ENCODE measurements at places on chromosomes 7 and 10. TPM values are rescaled to one million over a fixed set of nuclear protein-coding genes. Genes with fewer than 3 reads are reported as not detected.

CCDC172 gene
- not detected for total RNA-seq

CPXM2 gene
- not detected for total RNA-seq

MYL10 gene
- total RNA-seq, result not detected

GRM3 gene
- not detected for total RNA-seq

KLF14 gene
- total RNA-seq, result not detected

IFIT1B gene
- total RNA-seq, result not detected

EMX2 gene
- not detected for total RNA-seq

SEC24C gene
- 85.5 TPM for total RNA-seq

DLX6 gene
- total RNA-seq, result not detected

GRCh38 chr10:5812283-5813090 lies 747 bp downstream of the GDI2 start:
- peak; percentile 29 for DNase-seq

GRCh38 chr10:117596706-117597105 lies 54.2 kb downstream of the EMX2 start:
- no peak for DNase-seq

DNA sequence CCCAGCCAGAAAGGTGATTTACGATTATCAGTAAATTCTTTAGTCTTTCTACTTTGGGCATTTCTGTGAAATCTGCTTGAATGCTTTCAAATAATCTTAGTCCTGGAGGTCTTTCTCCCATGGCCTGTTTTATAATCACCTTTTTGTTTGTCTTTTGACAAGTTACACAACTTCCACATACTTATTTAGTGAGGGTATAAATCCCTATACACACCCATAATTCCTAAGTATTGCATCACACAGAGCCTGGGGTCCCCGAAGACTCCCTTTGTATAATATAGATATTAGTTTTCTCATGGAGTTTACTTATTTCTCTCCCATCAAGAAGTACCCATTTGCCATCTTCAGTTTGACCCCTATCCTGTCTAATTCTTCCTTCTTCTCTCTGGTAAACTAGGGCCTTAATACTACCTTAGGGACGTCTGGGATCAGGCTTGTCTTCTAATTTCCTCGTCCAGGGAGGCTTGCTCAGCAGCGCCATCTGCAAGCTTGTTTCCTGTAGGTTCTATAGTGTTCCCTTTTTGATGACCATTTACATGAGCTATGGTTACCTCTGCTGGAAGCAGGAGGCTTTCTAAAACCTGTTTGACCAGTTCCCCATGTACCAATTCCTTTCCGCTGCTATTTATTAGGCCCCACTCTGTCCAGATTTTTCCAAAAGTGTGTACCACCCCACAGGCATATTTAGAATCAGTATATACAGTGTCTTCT lies 8.1 kb downstream of the DNAH11 start:
- DNase-seq, result no peak

DNA sequence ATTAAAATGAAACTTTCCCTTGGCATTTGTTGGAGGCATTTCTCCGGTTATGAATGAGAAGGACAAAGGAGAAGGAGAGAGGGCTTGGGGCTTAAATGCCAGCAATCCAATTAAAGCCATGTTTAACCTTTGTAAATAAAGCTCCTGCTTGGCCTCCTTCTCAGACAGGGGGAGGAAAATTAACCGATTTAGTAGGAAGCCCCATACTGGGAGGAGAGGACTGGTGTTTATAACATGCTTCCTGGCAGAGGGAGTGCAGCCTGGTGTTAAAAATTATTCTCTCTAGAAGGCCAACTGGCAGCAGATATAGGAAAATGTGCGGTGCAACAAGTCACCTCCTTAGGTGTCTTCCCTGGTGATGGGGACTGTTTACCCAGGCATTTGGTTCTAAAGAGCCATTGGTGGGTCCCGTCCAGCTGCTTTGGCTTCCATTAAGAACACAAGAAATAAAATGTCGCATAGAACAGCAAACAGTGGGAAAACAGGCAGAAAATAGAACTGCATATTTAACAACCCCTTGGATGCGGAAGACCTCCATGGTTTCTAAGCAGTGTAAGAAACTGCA lies 846.5 kb downstream of the TYW1 start:
- no peak for DNase-seq

- DNase-seq, result no peak
These were observed 246.6 kb downstream of the ZMYND11 start for GRCh38 chr10:381805-382204.

DNA sequence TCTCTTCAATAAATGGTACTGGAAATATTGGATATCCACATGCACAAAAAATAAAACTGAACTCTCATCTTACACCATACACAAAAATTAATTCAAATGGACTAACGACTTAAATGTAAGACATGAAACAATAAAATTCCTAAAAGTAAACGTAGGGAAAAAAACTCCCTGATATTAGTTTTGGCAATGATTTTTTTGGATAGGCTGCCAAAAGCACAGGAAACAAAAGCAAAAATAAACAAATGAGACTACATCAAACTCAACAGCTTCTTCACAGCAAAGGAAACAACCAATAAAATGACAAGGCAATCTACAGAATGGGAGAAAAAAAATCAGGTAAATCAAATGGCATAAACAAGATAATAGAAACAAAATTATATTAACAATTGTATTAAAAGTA lies 65.7 kb downstream of the ORC5 start:
- DNase-seq, result no peak

DNA sequence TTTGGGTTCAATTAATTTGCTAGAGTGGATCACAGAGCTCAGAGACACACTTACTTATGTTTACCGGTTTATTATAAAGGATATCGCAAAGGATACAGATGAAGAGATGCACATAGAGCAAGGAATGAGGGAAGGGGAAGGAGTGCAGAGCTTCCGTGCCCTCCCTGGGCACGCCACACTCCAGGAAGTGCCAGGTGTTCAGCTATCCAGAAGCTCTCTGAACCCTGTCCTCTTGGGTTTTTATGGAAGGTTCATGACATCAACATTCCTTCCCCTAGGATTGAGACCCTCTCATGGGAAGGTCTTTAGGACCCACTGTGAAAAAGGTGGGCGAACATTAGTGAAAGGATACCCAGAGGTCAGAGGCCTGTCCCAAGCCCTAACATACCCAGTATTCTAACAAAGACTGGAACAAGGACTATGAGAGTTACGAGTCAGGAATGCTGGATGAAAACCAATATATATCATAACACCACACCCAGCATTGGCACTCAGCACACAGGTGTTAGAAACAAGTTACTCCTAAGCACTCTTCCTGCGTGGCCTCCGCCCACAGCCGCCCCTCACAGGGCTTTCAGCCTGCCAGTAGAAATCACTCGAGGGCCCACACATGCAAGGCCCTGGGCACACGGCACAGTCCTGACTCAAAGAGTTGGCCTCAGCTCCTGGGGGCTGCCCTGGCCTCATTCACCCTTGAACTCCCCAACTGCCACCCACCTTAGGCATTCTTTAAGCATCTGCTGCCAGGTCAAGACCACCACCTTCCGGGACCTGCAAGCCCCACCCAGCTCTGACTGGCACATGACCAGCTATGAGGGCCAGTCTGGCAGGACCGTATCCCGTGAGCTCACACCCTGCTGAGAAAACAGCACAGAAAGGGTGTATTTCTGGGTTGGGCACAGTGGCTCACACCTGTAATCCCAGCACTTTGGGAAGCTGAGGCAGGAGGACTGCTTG lies 5.6 kb upstream of the AIFM2 start:
- no peak for DNase-seq

GRCh38 chr10:6729071-6729774 lies 149.1 kb upstream of the PRKCQ start:
- DNase-seq, result no peak

DNA sequence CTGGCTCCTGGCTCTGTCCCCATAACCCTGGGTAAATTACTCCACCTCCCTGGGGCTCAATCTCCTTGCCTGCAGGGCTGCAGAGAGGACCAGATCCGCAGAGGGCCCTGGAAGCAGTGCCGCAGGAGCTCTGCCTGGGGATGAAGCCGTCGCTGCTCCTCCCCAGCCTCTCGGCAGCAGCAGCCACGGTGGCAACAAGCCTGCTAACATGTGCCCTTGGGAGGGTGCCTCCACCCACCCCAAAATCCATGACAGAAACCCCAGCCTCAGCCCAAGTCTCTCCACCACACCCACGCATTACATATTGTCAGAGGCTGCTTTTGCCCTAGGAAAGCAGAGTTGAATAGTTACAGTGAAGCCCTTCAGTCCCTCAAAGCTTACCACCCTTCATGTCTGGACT lies 486.4 kb upstream of the FOXK1 start:
- DNase-seq, result no peak

DNA sequence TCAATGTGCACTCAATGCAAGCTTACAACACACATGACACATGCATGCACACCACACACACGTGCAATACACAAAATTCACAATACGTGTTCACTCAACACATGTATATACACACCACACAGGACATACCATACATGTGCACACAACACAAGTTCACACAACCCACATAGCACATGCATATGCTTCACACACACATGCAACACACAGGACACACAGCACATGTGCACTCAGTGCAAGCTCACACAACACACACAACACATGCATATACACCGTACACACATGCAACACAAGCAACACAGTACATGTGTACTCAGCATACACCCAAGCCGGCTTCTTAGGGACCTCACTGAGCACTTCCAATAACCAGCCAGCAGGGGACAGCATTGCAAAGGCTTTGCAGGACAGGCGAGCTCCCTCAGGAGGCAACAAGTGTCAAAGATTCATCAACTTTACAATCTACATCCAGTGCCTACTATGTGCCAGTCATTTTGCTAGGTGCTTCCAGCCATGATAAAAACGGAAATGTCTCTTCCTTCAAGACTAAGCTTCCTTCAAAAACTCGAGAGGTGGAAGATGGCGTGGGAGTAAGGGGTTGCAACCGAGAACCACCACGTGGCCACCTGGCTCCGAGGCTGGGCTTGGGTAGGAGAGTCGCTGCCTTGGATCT lies 61.1 kb downstream of the JCAD start:
- peak; percentile 49 for DNase-seq

GRCh38 chr10:126854726-126855495 lies 50.3 kb upstream of the DOCK1 start:
- no peak for DNase-seq

DNA sequence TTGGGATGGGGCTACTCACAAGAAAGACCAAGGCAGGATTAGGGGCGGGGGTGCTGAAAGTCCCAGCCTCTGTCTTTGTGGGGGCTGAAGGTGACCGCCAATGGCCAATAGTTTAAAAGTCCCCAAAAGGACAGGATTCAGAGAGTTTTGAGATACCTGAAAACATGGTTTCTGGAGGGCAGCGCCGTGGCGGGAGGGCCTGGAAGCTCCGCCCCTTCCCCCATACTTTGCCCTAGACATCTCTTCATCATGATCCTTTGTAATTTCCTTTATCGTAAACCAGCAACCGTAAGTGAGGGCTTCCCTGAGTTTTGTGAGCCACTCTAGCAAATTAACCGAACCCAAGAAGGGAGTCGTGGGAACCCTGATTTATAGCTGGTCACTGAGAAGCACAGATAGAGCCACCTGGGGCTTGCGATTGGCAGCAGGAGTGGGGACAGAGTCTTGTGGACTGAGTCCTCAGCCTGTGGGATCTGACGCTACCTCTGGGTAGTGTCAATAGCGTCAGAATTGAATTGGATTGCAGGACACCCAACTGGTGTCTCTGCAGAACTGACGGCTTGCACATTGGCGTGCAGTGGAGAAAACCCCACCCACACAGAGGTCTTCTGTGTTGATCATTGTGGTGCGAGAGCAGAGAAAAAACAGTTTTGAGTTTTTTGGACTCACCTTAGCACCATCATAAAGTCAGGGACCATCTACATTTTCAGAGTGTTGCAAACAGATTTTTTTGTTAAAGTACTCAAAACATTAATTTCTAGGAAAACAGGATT lies 169.3 kb downstream of the USP6NL start:
- DNase-seq, result no peak

DNA sequence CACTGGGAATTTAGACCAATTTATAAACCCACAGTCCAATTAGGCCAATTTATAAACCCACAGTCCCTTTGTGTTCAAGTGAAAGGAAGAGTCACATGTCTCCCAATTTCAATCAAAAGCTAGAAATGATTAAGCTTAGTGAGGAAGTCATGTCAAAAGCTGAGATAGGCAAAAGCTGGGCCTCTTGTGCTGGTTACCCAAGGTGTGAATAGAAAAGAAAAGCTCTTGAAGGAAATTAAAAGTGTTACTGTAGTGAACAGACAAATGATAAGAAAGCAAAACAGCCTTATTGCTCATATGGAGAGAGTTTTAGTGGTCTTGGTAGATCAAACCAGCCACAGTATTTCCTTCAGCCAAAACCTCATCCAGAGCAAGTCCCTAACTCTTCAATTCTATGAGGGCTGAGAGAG lies 245.0 kb downstream of the HDAC9 start:
- DNase-seq, result no peak

GRCh38 chr10:74234569-74234968 lies 83.5 kb downstream of the ADK start:
- no peak for DNase-seq

GRCh38 chr10:59881640-59882039 lies 24.7 kb downstream of the CCDC6 start:
- DNase-seq, result no peak

DNA sequence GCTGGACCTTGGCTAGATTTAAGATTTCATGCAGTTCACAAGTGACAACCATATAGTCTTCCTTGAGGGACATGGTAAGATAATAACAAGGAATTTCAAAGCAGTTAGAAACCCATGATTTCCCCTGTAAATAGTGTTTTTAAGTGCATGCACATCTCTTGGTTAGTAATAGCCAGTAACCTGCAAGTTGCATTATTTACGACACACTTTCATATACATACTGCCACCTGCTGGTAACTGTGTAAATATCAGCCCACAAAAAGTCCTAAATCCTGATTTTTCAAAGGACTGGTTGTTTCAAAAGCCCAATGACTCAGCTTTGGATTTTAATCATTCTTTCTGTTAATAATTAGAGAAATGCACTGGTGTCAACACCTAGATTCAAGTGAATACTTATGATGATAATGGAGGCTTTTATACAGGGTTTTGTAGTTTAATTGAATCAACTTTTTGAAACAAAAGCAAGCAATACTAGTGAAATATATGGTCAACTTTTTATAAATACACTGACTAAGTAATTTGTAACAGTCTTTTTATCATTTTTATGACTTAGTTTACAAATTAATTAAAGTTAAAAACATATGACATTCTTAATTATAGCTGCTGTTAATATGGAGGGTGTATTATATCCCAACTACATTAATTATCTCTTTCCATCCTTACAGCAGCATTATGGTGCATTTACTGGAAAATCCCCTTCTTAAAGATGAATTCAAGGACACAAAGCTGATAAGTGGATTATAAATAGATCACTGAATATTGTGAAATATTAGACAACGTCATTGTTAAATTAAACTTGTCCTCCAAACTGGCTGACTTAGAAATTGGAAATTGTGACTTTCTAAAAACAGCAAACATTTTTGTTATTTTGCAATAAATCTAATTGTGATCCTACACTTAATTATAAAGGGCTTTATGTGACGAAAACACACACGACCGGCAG lies 367.7 kb upstream of the SEMA3D start:
- DNase-seq, result no peak

DNA sequence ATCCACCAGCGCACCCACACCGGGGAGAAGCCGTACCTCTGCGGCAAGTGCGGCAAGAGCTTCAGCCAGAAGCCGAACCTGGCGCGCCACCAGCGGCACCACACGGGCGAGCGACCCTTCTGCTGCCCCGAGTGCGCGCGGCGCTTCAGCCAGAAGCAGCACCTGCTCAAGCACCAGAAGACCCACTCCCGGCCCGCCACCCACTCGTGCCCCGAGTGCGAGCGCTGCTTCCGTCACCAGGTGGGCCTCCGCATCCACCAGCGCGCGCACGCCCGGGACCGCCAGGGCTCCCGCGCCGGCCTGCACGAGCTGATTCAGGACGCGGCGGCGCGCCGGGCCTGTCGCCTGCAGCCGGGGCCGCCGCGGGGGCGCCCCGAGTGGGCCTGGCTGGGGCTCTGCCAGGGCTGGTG lies 17.7 kb downstream of the ZNF775 start:
- no peak for DNase-seq
